ENCODE measurements at places on chromosomes 2 and 18.

DNA sequence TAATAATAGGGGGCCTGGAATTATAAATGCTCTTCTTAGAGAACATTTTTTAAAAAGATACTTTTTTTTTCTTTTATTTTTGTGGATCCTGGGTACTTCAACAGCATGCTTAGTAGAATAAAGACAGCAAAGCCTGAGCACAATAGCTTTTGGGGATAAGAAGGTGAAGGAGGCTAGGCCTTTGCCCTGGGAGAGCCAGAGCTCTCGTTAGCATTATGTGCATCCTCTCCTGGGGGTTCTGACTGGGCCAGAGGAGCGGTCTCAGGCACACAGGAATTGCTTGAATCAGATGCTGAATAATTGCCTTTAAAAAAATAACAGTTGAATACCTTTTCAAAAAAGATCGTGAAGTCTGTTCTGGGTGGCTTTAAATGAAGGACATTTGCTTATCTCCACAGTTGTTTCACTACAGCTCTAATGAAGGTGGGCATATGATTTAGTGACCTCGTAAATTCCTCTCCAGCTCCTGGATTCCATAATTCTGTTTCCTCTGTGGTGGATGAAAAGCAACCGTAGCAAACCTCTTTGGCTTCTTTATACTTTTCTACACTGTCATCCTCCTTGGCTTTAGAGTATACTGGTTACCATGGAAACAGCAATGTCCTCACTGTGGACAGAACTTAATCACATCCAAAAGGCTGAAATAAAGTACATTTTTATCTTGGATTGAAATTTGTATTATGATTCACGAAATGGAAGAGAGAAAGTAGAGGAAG, 133.8 kb downstream of the MAIP1 start:
- no peak for DNase-seq

- no peak for DNase-seq
These were observed 7.3 kb upstream of the HTR2B start for GRCh38 chr2:231132129-231132528.

DNA sequence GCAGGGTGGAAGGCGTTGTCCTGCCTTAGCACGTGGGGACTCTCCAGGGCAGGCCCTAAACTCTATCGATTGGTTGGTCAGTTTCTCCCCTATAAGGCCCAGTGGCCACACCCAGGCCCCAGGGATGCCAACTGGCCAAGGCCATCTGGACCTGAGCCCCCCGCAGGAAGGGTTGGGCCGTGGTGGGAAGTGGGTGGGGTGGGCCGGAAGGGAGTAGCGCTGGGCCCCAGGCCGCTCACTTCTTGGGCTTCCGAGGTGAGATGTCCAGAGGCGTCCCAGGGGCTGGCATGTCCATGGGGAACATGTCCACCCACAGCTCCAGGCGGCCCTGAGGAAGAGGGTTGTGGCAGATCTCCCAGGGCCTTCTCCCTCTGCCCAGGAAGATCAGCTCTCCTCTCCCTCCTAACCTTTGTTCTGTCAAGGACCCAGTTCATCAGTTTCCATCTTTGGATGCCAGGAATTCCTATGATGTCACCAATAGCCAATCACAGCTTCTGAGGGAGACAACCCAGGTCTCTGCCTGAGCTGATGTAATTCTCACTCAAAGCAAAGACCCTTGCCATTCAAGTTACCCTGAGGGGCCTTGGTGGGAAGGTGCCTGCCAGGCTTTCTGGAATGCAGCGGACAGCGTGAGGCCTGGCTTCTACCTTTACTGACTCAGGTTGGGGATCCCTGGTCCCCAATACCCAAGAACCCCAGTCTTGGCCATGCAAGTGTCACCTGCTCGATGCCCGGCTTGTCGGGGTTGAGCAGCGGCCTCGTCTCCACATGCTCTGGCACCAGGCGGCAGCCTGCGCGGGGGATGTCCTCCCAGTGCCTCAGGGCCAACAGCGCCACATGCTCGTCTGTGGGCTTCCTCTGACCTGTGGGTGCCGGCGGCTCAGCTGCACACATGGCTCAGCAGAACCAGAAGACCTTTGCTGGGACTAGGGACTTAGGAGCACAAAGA, 14.4 kb downstream of the OTOF start:
- no peak for DNase-seq

- DNase-seq, result no peak
These were observed 286.2 kb upstream of the TRIB2 start for GRCh38 chr2:12430407-12431133.

GRCh38 chr2:44796771-44797170, 144.7 kb upstream of the SIX3 start:
- no peak for DNase-seq

- DNase-seq, result no peak
These were observed 517.0 kb downstream of the SLC4A3 start for GRCh38 chr2:220144411-220144810.

- no peak for DNase-seq
These were observed 28.9 kb downstream of the ADI1 start for GRCh38 chr2:3490191-3491170.

GRCh38 chr2:67286981-67287759, 110.0 kb upstream of the ETAA1 start:
- no peak for DNase-seq

- no peak for DNase-seq
These were observed 234.2 kb upstream of the NETO1 start for GRCh38 chr18:73101977-73102376.

GRCh38 chr2:66428986-66429612, 5.8 kb upstream of the MEIS1 start:
- DNase-seq, result no peak

DNA sequence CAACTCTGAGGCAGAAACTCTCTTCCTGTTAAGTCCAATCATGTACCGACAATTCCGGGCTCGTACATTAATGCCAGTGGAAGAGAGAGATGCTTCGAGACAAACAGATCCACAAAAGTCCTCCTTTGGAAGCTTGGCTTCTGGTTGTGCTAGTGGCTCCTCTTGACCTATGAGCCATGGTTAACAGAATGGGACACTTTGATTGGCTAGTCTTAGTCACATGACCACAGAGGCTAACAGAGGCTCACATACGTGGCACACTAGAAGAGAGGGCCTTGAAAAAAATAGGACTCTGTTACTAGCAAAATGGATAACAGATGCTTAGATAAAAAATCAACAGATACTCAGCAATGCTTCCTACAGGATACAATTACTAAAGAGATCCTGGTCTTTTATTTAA, 1211.9 kb upstream of the GYPC start:
- DNase-seq, result no peak

GRCh38 chr2:236402033-236402790, 138.0 kb upstream of the ASB18 start:
- no peak for DNase-seq

DNA sequence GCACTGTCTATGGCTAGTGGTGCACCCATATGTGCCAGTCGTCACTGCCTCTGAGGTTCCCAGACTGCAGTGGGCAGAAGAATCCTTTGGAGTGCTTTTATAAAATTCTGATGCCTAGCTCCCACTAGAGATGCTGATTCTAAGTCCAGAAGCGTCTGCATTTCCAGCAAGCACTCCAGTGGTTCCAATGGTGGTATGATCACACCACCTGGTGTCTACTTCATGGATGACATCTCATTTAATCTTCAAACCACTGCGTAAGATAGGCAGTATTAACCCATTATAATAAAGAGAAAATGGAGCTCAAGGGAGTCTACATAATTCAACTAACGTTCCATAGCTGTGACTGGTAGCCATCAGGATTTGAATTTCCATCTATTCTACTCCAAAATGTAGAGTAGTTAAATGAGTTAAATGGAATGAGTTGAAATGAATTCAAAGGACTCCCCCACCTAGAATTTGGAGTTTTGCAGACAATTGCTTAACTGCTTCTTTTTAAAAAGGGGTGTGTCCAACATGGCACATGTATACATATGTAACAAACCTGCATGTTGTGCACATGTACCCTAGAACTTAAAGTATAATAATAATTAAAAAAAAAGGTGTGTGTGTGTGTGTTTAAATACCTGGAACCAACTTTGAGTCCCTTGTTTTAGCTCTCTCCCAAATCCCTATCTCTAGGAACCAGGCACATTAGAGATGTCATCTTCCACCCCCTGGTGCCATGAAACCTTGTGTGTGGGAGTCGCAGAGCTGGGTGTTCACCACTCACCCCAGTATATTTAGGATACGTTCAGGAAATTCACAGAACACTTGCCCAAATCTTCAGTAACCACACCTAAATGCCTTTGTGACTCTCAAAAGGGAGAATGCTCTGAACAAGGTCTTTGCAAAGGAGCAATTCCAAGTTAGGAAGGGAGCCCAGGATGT, 14.1 kb downstream of the LAMA3 start:
- no peak for DNase-seq

GRCh38 chr2:25894135-25894830, 16.0 kb upstream of the ASXL2 start:
- no peak for DNase-seq

GRCh38 chr18:28409811-28410210, 232.9 kb upstream of the CDH2 start:
- DNase-seq, result no peak

DNA sequence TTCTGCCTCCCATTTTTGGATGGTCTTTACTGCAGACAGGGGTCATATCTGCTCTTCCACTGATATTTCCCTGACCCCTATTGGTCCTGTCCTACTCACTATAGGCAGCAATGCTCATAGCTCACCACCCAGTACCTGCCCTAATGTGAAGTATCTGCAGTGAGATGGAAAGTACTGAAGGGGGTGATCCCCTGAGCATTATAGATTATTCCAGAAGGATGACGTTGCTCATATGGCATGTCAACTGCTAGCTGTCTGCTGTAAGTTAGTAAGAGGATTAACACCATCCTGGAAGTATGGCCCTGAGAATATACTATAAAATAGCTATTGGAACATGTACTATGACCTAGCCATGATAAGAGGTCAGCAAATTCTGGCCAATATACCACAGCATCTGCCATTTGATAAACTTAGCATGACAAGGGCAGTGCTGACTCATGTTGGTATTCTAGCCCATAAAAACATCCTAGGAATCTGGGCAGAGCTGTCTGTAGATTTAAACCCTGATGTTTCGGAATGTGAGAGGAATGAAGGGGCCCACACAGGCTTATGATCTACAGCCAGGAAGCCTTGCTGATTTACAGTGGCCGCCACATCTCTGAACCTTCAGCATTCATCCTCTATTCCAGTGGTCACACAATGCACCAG, 451.4 kb downstream of the TNS1 start:
- DNase-seq, result no peak

DNA sequence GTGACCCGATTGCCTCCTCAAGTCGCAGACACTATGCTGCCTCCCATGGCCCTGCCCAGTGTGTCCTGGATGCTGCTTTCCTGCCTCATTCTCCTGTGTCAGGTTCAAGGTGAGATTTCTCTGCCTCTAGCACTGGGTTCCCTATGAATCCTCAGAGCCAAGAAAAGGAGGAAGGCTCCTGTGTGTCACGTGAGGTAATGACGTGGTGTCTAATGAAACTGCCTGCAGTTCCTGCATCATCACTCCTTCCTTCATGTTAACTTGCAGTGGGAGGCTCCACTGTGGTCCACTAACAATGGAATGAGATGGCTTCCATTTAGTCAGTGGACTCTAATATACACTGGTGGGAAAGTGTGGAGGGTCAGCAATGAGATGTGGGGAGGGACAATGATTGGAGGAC, 559 bp downstream of the REG3G start:
- DNase-seq, result no peak

DNA sequence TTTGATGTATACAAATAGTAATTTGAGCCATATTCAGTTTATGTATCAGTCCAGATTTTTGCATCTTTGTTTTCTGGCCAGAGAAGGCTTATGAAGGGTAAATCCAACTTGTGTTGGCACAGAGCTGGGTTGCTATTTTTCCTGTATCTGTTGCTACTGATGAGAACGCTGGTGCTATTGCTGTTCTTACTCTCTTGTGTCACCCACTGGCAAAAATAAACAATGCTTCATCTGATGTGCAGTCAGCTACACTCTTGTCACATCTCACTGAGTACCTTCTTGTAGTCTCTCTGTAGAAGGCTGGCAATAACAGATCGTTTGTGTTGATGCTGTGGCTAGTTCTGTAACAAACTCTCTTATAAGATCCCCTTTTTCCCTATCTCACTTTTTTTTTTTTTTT, 323.4 kb downstream of the CDH19 start:
- no peak for DNase-seq

DNA sequence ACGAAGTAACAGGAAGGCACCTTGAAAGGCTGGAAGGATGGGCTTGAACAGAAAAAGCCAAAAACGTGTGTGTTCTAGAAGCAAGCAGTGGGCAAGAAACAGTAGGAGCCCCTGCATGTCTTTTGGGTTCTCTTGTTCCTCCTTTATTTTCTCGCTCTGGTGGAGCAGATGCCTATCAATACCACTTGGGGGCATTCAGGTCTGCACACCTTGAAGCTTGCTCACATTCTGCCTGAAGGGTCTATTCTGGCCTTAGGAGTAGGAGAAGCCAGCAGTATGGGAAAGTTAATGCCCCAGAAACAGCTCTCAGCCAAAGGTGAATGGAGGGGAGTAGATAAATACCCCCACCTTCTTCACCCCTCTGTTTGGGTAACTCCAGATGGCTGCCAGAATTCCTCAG, 204.5 kb downstream of the TXNL1 start:
- no peak for DNase-seq

DNA sequence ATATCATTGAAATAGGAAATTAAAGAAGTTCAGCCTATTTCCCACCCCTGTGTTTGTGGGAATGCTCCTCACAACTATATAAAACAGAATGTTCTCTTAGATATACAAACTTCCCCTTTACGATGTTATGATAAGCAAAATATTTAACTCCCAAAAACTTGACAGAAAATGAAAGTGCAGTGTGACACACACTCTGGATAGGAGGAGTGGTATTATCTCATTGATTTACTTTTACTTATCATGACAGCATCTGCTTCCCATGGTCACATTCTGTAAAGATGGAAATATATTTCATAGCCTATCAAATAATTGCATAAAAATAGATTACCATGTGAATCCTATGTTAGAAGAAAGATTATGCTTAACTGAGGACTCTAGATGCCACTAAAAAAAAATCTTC, 96.6 kb upstream of the STK17B start:
- no peak for DNase-seq

DNA sequence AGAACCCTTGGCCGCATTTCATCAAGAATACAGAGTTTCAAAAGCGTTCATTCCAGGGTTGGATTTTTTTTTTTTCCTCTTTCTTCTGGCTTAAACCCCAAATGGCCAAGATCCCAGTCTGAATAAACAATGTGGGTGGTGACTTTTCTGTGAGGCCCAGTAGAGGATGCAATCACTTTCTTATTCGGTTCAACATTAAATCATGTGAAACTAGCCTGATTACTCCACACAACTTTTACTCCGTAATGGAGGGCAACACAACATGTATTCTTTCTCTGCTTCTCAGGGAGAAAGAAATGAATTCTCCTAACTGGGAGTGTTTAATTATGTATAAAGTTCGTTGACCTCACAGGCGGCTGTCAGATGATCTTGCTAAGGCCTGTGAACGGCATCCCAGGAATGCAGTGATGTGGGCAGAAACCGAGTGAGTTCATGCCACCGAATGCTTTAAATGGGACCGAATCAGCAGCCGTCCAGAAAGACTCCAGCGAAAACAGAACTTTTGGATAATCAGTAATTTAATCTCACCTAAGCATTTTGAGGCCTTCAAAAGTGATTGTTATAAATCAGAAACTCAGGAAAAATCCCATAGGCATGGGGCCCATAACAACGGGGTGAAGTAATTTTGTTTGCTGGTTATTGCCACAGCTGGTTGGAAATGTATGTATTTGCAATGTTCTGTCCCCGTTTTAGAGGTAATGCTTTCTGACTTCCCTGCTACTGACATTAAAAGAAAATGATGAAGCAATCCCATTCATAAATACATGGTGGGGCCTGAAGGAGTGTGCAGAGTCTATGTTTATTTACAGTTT, 81.5 kb downstream of the BCL2 start:
- DNase-seq, result no peak

- no peak for DNase-seq
These were observed 36.0 kb downstream of the SMAD7 start for GRCh38 chr18:48914581-48915251.

Data from activated effector memory CD4-positive, alpha-beta T cell treated with Interleukin-2 at 50 U/mL for 16 hours (primary cell).